GM23248 (cell line): ENCODE measurements at places on chromosomes 7 and 10. TPM values are rescaled to one million over a fixed set of nuclear protein-coding genes. Genes with fewer than 3 reads are reported as not detected.

ZFAND4 gene
- total RNA-seq: 5.2 and 8.1 TPM in 2 replicates

TUBAL3 gene
- total RNA-seq: not detected in 2 replicates

EPDR1 gene
- total RNA-seq: 1.5 and 5.2 TPM in 2 replicates

EGR2 gene
- 0.76 and 1.1 TPM in 2 replicates for total RNA-seq

TRA2A gene
- total RNA-seq: 14.7 and 26.2 TPM in 2 replicates

SGCE gene
- total RNA-seq: 70.4 and 71.4 TPM in 2 replicates

PNLIPRP2 gene
- not detected in 2 replicates for total RNA-seq

CALML5 gene
- total RNA-seq: not detected in 2 replicates

PCDH15 gene
- not detected in 2 replicates for total RNA-seq

CALHM2 gene
- total RNA-seq: 62.6 and 74.3 TPM in 2 replicates

AKR1D1 gene
- not detected in 2 replicates for total RNA-seq
